ENCODE measurements at places on chromosomes 5 and 9.

- no peak for DNase-seq
Observed at GRCh38 chr5:134446938-134447337, 35.3 kb upstream of the CDKN2AIPNL start.

DNA sequence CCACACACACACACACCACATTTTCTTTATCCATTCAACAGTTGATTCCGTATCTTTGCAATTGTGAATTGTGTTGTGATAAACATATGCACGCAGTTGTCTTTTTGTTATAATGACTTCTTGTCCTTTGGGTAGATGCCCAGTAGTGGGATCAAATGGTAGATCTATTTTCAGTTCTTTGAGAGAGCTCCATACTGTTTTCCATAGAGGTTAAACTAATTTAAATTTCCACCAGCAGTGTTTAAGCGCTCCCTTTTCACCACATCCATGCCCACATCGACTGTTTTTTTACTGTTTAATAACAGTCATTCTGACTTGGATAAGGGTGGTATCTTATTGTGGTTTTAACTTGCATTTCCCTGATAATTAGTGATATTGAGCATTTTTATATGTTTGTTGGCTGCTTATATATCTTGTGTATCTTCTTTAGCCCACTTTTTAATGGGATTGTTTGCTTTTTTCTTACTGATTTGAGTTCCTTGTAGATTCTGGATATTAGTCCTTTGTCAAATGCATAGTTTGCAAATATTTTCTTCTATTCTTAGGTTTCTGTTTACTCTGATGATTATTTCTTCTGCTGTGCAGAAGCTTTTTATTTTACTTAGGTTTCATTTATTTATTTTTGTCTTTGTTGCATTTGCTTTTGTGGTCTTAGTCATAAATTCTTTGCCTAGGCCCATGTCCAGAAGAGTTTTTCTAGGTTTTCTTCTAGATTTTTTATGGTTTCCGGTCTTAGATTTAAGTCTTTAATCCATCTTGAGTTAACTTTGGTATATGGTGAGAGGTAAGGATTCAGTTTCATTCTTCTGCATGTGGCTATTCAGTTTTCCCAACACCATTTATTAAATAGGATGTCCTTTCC is 82.4 kb downstream of the SH3RF2 start:
- no peak for DNase-seq

DNA sequence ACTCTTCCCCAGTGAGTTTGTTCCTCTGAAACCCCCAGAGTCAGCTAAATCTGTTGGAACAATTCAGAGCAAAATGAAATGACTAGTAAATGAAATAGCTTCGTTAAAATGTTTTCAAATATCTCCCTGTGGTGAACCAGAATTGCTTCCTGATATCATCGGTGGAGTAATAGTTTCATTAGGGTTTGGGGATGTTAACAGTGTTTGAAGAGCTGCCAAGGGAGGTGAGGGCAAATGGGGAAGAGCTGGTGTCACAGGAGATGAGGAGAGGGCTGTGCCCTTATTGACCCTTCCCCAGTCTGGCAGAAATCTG is 4.3 kb upstream of the C7 start:
- no peak for DNase-seq

DNA sequence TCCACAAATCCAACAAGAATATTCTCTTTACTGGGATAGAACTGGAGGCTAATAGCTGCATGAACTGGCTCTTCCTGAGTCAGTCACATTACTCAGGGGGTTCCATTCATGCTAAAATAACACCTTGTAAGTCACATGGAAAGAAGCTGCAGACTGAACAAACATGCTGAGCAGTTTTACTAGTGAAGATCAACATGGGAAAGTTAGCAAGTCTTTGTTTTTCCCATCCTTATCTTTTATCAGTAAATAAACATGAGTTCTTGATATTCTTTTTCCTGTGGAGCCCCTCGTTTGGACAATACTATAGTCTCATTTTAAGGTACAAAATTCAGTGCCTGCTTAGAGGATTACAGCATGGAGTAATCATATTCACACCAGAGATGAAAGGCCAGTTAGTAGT is 43.7 kb upstream of the TEK start:
- no peak for DNase-seq

DNA sequence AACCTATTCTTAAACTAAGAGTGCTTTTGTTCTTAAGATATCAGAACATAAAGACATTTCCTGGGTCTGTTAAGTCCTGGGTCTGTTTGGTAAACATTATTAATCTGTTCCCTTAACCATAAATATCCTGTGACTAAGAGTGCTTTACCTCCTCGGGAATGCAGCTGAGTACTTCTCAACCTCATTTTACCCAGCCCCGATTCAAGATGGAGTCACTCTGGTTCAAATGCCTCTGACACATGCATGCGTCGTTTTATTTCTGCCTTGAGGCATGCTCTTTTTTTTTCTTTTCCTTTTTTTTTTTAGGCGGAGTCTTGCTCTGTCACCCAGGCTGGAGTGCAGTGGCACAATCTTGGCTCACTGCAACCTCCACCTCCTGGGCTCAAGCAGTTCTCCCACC is 39.8 kb upstream of the FBXL17 start:
- no peak for DNase-seq

DNA sequence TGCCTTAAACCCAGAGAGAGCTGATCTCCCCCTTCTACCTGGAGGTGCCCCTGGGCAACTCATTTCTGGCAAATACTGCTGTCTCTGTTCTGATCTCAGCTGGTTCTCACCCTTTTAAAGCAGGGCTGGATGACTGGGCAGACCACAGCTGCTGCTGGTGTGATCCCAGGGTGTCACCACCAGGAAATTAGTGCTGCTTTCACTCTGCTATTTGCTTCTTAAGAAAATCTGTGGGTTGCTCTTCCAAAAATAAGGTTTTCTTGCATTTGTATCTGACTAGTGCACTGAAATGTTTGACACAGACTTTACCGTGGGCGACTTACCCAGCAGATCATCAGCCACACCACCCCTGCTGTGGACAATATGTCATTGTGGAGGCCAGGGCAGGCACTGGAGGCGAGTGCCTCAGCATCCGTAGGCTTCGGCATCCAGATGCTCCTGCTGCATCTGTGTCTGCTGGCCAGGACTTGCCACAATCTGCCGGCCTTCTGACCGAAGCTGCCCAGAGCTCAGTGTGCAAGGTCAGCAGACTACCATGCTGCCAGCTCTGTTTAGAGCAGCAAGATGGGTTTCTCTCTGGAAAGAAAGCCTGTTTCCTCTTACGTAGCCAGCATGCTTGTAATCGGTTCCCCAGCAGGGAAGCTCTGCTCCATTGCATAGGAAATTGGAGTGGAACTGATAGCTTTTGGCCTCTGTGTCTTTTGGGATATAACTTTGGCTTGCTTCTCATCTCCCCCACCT is 13.6 kb downstream of the ARHGAP26 start:
- DNase-seq: no peak

- no peak for DNase-seq
Observed at GRCh38 chr5:138096363-138096762, 12.5 kb downstream of the WNT8A start.

DNA sequence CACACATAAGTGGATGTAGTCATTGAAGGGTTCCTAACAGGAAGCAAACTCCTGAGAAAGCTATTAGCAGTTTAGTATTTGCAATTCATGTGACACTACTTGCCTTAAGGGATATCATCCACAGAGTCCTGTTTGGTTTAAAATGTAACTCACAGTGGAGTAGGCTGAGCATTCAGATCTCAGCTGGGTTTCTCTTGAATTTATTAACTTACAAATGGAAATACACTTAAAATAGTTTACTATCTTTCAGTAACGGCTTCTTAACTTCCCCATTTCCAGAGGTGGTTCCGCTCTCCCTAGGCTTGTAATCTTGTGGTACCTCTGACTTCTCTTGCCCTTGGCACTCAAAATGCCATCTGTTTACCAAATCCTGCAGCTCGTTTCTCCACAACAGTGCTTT is 660.7 kb upstream of the ADAMTS16 start:
- DNase-seq: no peak

All from NCI-H1930 (cell line).